Pancreas (tissue), 10 donors: ENCODE measurements at places on chromosomes 7 and 10.
A peak's percentile ranks its signal among the peaks of the same experiment; 100 is the strongest.

DNA sequence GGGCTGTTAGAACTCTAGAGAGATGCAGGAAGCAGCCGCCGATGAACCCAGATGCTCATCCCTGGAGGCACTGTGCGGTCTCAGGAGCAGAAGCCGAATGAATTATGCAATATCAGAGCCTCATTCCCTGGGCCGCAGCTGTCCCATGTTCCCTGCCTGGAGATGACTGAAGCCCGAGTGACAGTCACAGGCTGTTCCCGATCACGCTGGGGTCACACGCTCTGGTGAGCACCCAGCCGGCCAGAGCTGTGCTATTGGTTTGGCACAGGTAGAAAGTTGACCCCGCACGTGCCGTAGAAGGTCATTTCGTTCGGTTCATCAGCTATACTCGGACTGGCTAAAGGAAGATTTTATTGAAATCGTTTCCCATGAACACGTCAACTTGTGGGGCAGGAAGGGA is 140.5 kb upstream of the SH2B2 start:
- no peaks in the 10 kb centered on the region for H3K4me1 ChIP-seq
- H3K36me3 ChIP-seq: no peaks in the 10 kb centered on the region
- no peak overlapping the region for H3K4me3 ChIP-seq
- H3K27ac ChIP-seq: no peak overlapping the region
- no peak for DNase-seq

DNA sequence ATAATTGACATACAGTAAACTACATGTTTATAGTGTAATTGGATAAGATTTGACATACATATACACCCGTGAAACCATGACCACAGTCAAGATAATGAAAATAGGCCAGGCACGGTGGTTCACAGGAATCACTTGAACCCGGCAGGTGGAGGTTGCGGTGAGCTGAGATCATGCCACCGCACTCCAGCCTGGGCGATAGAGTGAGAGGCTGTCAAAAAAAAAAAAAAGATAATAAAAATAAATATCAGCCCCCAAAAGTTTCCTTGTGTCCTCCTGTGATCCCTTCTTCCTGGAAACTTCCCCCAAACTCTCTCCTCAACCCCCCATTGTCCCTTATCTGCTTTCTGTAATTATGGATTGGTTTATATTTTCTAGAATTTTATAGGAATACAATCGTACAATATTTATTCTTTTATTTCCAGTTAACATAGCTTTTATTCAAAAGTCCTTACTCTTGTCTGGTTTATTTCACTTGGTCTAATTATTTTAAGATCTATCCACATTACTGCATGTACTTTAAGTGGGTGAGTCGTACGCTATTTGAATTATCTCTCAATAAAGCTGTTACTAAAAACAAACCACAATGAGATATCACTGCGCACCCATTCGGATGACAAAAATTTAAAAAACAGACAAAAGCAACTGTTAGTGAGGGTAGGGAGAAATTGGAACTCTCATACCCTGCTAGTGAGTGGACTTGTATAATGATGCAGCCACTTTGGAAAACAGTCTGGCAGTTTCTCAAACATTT is 30.1 kb upstream of the TNPO3 start:
- no peaks in the 10 kb centered on the region for H3K36me3 ChIP-seq
- H3K4me3 ChIP-seq: no peak overlapping the region
- H3K27me3 ChIP-seq: no peaks in the 10 kb centered on the region
- no peak overlapping the region for H3K27ac ChIP-seq

DNA sequence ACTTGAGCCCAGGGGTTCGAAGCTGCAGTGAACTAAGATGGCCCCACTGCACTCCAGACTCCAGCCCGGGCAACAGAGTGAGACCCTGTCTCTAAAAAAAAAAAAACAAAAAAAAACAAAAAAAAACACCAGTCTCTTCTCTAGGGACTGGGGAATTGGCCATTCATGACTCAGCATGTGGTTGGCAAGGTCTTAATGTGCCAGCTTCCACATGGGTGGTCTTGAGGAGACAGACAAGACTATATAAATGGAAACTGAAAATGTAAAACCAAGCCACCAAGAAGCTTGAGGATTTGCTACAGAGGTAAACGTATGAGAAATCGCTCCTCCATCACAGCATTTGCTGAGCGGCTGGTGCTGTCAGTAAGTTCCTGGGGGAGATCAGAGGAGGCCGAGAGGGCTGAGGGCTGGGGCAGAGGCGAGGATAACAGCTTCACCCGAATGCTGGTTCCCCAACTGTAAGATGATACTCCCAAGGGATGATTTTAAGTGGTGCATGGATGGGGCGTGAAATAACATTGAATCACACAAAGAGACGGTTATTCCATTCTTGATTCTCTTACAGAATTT is 128.7 kb downstream of the C10orf105 start:
- DNase-seq: no peak
- no peaks in the 10 kb centered on the region for H3K27me3 ChIP-seq
- H3K4me3 ChIP-seq: no peak overlapping the region
- H3K4me1 ChIP-seq: no peaks in the 10 kb centered on the region

DNA sequence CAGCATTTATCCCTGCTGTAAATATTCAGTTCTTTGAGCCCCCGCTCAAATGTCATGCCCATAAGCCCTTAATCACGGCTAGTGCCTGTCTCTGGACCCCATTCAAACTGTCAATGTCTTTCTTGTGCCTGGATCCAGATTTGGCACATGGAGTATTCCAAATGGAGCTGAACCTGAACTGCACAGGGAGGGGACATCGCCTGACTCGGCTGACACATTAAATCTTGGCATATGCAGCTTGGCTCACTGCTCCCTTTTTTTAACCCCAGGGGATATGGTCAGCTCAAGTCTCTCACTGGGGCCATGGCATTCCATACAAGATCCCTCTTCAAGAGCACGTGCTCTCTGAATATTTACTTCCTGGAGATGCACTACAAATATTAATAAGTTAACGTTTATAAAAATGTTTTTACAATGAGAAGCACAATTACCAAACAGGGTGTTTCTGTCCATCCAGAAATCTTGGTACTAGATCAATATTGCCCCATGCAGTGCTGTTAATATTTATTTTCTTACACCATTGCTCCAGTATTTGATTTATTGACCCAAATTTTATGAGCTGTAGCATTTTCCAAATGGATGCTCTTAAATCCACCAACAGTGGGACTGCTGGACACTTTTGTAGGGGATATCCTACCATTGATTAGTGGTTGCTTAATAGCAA is 57.4 kb downstream of the FGFR2 start:
- H3K4me1 ChIP-seq: peaks cover 16% of the 10 kb centered on the region
- H3K27ac ChIP-seq: peak overlapping the region; percentile 30
- no peaks in the 10 kb centered on the region for H3K36me3 ChIP-seq

DNA sequence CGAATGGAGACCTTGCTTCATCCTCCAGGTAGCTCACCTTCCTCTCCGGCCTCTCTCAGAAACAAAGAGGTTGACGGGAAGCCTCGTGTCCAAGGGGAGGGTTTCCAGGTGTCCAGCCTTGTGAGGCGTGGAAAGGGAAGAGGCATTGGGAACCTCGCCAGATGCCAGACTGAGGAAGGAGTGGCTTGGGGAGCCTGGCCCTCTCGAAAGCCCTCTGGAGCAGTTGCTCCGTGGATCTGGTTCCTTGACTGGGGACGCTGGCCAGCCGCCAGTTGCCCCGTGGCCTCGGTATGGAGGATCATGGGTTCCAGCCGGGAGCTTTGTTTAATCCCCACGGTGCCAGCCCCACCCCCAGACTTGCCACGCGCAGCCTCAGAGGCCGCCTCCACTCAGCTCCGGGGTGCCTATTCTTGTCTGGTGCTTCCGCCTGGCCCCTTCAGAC is 30.3 kb upstream of the SUN1 start:
- H3K4me3 ChIP-seq: no peak overlapping the region
- no peaks in the 10 kb centered on the region for H3K36me3 ChIP-seq
- DNase-seq: peak; percentile 80
- no peaks in the 10 kb centered on the region for H3K4me1 ChIP-seq
- H3K27me3 ChIP-seq: no peaks in the 10 kb centered on the region

DNA sequence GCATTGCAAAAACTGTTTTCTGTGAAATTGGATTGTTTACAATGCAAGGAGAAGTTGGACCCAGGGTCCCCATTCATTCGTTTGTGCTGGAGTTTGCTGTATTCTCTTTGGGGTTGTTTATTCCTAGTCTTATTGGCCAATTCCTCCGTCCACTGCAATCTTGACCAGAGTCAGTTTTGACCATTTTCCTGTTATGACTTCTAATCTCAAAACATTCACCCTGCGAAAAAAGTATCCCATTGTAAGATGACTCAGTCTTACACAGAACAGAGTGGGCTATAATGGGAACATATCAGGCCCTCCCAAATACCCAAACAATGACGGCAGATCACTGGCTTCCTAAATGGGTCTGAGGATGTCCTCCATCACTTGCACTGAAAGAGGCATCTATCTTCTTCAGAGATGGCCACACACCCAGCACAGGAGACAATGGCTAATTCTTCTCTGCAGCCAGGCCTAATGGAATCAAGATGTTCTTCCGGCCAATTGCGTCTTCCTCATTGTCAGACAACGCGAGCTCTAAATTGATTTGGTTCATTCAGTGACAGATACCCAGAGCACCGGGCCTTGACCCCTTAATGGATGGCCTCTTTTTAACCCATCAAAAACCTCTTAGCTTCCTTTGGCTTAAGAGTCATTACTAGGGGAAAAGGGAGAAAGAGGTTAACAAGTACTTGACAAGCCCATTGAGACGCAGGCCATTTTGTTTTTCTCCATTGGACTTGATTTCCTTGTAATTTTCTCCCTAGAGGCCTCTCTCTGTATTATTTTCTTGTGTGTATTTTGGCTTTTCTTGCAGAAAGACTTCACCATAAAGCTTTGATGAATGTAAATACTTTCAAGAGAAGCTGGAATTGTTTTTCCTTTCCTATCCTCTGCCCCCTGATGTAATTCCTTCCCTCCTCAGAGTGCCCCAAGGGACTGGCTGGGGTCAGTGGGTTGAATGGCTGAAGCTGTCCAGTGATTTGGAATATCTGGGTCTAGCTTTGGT is 129.6 kb downstream of the PRPF18 start:
- H3K4me1 ChIP-seq: no peaks in the 10 kb centered on the region
- no peaks in the 10 kb centered on the region for H3K27me3 ChIP-seq
- DNase-seq: no peak
- H3K27ac ChIP-seq: no peak overlapping the region
